Left forelimb (tissue), 1 donor: ENCODE measurements at places on chromosomes 4 and X.

GRCh38 chr4:8352368-8353157, 83.0 kb downstream of the HTRA3 start:
- peak; percentile 60 for DNase-seq

- DNase-seq = no peak
Measured at GRCh38 chr4:90159193-90159592, 32.0 kb downstream of the CCSER1 start.

DNA sequence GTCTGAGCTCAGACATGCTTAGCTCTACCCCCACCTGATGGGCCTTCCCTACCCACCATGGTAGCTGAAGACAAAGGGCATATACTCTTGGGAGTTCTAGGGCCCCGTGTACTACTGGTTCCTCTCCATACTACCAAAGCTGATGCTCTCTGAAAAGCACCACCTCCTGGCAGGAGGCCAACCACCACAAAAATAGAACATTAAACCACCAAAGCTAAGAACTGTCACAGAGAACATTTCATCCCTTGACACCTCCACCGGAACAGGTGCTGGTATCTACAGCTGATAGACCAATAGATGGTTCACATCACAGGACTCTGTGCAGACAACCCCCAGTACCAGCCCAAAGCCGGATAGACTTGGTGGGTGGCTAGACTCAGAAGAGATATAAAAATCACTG, 13.4 kb downstream of the EDA2R start:
- no peak for DNase-seq

GRCh38 chrX:23727206-23727605, 15.9 kb downstream of the ACOT9 start:
- DNase-seq = no peak

DNA sequence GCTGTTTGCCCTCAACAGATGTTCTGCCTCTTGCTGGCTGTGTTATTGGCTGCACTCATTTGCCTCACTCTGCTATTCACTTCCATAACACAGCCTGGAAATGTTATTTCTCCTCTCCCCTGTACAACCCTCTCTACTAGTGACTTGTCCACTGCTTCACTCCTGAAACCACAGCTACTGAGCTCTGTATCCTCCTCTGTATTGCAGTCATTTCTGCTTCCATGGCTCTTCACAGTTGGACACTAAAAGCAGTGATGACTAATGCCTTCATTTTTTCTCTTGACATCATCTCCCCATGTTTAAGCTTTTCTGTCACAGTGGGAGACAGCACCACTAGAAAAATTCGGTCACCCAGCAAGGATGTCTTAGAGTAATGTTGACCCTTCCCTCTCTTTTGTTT, 123.0 kb upstream of the PPP1R2C start:
- no peak for DNase-seq

- no peak for DNase-seq
Measured at GRCh38 chrX:46882266-46882665, 30.0 kb upstream of the JADE3 start.

DNA sequence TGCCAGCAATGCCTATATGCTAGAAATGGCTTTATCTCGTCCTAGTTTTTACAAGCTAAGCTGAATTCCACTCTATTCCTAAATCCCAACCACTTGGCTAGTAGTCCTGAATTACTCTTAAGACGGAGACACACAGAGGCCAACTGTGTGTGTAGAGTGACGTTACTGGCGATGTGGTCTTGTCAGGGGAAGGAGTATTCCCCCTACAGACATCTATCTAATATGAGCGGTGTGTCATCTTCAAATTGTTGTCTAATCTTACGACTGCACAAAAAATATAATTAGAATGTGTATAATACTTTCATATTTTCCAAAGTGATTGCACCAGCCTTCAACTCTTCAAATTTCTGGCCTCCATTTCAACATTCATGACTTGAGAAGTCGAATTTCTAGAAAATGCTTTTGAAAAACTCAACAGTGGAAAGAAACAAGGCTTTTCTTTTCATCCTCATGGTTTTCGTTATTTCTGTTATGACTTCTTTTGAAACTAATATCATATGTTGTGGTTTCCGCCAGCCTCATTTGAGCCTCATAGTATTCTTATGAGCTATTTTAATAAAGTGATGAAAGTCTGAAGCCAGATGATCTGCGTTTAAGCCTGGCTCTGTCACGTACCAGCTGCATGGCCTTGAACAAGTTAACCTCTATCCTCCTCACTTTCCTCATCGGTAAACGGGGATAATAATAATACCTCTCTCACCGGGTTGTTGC, 132.3 kb downstream of the SOWAHB start:
- no peak for DNase-seq

- peak; percentile 77 for DNase-seq
Measured at GRCh38 chr4:61200916-61201526, 895 bp downstream of the ADGRL3 start.

GRCh38 chrX:74132280-74132679, 171.7 kb upstream of the ZCCHC13 start:
- DNase-seq = no peak

- DNase-seq = no peak
Measured at GRCh38 chr4:76293772-76294171, 12.8 kb upstream of the STBD1 start.

- no peak for DNase-seq
Measured at GRCh38 chr4:138164208-138164607, 77.9 kb downstream of the SLC7A11 start.
